ENCODE measurements at places on chromosomes 4 and X. TPM values are rescaled to one million over a fixed set of nuclear protein-coding genes. Genes with fewer than 3 reads are reported as not detected.

DNA sequence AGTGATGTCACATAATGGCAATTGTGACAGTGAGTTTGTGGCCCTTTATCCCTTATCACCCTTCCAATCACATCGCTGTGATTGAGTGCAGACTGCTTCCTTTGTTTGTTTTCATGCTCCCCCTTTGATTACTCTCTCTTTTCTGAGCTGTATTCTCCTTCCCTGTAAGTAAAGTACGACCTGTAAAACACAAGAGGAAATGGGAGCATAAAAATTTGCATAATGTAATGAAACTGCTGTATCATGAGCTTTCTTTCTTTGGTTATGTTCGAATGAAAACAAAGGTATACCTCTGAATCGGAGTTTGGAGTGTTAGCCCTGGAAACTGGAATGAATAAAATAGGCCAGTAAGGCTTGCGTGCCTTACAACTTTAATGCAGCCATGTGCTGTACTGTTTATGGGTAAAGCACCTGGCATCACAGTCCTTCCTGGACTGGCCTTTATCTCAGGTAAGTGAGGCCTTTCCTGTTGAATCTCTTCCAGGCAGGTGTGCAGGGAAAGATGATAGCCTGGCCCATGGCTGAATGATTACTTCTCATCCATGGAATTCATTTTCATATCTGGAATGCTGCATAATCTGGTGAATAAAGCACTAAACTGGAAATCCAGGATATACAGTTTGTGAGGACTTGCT, 26.6 kb upstream of the HS3ST1 start:
- DNase-seq = no peak

GRCh38 chr4:133802359-133803140, 399.0 kb downstream of the PABPC4L start:
- DNase-seq = no peak

- no peak for DNase-seq
These were observed 65.6 kb downstream of the ATXN3L start for GRCh38 chrX:13254076-13254785.

DNA sequence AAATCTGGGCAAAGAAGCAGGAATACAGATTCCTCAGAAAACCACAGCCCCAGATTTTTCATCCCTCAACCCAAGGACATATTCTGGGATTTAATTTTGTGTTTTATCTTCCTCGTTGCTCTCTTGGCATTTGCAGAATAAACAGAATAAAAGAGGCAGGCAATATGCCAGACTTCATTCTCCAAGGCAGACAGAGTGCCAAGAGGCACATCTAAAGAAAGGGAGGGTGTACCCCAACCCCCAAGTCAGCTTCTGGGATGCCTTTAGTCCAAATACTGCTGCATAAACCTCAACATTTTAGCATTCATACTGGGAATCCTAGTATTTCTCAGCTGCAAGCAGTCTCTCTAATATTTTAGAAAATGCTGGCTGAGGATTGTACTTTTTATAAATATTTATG, 629.2 kb downstream of the KLHL13 start:
- DNase-seq = no peak

- no peak for DNase-seq
These were observed 144.9 kb downstream of the SPANXA1 start for GRCh38 chrX:141439651-141440050.

DNA sequence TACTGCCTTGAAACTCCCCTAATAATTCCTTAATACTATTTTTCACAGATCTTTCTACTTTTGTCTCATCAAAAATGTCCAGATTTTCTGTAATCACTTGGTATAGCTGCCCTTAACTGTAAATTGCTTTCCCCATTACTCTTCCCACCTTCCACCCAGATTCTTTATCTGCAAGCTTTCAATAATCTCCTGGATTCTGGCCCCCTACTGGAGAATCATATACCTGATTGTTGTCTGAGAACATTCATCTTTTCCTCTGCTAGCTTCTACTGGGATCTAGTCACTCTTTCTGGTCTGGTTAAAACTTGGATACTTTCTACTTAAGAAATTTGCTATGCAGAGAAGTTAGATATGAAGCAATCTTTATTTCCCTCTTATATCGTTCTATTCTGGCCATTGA, 552.6 kb downstream of the PCDH19 start:
- no peak for DNase-seq

DNA sequence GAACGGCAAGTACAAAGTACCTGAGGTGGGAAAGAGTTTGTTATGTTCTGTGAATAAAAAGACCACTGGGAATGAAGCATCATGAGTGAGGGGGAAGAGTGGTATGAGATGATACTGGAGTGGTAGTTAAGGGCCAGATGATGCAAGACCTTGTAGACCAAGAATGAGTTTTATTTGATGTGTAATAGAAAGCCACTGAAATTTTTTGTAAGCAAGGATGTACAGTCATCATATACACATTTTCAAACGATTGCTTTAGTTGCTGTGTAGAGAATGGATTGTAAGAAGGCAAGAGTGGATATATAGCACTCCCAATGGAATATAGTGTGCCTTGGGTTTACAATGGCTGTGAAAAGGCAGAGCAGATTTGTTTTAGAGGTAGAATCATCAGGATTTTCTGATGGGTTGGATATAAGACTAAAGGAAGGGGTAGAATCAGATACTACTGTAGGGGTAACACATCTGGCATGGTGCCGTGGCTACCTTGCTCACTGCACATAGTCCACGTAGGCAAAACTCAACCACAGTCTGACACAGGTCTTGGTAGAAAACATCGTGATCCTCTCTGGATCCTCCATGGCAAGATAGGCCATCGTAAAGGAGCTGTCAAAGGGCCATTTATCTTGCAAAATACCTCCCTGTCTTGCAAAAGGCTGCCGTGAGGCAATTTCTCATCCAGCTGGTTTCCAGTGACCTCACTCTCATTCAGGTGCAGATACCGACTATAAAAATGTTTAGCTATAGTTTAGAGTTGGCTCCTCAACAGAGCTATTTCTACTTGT, 14.9 kb downstream of the TIFA start:
- no peak for DNase-seq

- DNase-seq = no peak
These were observed 1329.1 kb downstream of the PCDH18 start for GRCh38 chr4:136203199-136203598.

GRCh38 chr4:11474146-11474545, 45.5 kb upstream of the HS3ST1 start:
- no peak for DNase-seq

DNA sequence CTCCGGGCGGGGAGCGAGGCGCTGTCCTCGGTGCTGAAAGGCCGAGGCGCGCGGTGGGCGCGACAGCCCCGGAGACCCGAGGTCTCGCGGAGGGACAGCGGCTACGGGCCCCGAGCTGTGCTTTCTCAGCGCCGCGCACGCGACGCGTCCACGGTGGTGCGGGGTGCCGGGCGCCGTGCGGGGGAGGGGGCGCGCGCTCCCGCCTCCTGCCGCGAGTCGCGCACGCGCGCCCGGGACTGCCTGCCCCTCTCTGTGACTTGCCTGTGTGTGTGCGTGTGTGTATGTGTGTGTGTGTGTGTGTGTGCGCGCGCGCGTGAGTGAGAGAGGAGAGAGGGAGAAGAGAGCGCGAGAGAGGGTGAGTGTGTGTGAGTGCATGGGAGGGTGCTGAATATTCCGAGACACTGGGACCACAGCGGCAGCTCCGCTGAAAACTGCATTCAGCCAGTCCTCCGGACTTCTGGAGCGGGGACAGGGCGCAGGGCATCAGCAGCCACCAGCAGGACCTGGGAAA, at the start of gene GRIA2:
Gene GRIA2, plus strand, starts transcription at position 358 of the 511 bp plus-strand sequence. CDS start 315 bp downstream, outside the sequence.
- DNase-seq = no peak

DNA sequence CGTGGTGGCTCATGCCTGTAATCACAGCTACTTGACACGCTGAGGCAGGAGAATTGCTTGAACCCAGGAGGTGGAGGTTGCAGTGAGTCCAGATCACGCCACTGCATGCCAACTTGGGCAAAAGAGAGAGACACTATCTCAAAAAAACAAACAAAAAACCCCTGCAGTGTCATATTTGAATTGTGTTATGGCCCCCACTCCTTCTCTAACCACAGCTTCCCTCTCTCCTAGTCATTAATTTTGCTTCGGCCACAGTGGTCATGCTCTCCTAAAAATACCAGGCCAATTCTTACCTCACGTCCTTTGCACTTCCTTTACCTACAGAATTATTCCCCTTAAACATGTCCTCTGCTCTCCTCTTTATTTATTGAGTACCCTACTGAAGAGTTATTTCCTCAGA, 206.1 kb downstream of the PPP3CA start:
- DNase-seq = no peak

DNA sequence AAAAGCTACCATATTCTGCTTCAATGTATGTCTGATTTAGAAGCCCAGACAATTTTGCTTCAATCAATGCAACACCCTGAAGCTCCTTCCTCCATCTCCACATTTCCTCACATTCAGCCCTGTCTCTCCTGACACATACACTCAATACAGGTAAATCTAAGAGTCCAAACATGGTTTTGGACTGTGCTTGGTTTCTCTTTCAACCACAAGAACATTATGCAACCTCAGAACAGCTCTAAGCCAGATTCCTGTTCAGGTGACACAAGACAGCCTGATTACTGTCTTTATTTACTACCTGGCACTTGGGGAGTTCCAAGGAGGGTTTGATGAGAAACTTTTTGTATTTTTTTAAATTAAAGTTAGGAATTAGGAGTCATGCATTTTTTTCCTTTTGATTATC, 307.5 kb upstream of the SLIT2 start:
- no peak for DNase-seq

GRCh38 chr4:53012738-53013137, 150.6 kb downstream of the RASL11B start:
- no peak for DNase-seq

DNA sequence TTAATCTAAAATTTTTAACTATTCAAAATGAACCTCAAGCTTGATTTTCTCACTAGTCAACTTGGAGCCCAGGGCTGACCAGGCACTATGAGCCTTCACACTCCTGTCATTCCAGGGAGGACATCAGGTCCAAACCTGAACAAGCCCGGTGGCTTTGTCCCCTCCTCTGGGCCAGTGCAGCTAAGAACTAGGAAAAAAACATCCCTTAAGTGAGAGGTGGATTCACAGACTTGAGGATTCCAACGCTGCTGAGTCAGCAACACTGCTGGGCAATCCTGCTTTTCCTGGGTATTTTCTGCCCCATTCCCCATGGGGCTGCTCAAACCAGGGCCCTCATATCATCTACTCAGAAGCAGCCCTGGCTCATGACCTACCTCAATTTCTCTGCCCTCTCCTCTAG, 4.0 kb downstream of the RNF212 start:
- no peak for DNase-seq

- DNase-seq = no peak
These were observed 74.4 kb upstream of the DDX3X start for GRCh38 chrX:41259516-41259915.

NKAP gene
- total RNA-seq = 9.0 TPM

RTL3 gene
- not detected for total RNA-seq

LUZP4 gene
- not detected for total RNA-seq

NWD2 gene
- total RNA-seq = not detected

IGBP1 gene
- 28.5 TPM for total RNA-seq

ADAM29 gene
- total RNA-seq = not detected

GATA1 gene
- 0.33 TPM for total RNA-seq

SCFD2 gene
- 48.9 TPM for total RNA-seq

Measured in activated T-cell treated with anti-CD3 and anti-CD28 coated beads, Interleukin-2, amount 50 U/mL, for 4 hours (primary cell).